Jurkat, Clone E6-1 (cell line): ENCODE measurements at places on chromosomes 12 and 14.
A peak's percentile ranks its signal among the peaks of the same experiment; 100 is the strongest.

DNA sequence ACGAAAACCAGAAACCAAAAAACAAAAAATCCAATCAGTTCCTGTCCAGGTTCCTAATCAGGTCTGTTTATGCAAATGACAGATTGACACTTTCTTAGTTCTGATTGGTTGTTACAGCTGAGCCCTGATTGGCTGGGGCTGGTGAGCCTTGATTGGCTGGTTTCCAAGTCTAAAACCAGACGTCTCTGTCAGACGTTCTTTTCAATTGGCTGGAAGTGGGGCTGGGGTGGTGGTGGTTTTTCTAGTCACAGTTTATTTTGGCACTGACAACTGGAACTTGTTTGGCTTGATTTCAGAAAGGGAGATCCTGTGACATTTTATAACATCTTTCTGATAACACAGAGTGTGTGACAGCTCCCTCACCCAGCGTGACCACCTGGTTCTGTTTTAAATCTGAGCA is 36.1 kb upstream of the PRICKLE1 start:
- DNase-seq: no peak

GRCh38 chr12:130608132-130608531 is 108.0 kb downstream of the RIMBP2 start:
- DNase-seq: no peak

- DNase-seq: no peak
Measured at GRCh38 chr14:35975814-35976213, 149.7 kb downstream of the BRMS1L start.

DNA sequence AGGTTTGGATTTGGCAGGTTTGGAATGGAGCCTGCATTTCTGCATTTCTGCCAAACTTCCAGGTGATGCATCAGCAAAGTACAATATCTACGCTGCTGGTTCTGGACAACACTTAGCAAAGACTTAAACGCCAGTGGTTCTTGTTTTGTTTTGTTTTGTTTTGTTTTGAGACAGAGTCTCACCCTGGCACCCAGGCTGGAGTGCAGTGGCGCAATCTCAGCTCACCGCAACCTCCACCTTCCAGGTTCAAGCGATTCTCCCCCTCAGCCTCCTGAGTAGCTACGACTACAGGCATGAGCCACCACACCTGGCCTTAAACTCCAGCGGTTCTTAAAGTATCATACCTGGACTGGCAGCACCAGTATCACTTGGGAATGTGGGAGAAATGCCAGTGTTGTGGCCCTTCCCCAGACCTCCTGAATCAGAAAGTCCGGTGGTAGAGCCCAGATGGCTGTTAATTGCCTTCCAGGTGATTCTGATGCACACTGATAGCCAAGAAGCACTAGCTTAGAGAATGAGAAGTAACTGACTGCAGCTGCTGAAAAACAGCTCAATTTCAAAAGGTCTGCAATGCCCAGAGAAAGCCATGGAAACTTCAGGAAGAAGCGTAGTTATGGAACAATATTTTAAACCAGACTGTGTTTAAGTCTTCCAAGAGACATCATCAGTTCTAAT is 114.8 kb upstream of the FOXN3 start:
- no peak for DNase-seq

- no peak for DNase-seq
Measured at GRCh38 chr12:111344254-111344875, 24.5 kb downstream of the PHETA1 start.

DNA sequence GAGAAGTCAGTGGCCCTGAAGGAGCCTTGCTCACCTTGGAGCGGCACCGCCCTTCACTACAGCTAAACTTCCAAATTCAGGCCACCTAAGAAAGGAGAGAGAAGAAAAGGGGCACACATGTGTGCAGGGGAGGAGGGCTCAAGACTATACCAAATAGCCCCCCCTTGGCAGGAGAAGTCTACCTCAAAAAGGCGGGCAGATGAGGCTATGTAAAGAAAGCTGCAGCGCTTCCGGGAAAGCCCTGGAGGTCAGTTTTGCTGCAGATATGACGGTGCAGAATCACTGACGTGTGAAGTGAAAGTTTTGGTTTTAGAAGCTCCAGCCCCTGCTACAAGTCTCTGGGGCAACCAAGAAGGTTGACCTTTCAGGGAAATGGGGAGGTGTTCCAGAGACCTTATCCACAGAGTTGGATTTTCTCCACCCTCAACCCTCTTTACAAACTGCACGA is 48.2 kb upstream of the PNMA1 start:
- no peak for DNase-seq

DNA sequence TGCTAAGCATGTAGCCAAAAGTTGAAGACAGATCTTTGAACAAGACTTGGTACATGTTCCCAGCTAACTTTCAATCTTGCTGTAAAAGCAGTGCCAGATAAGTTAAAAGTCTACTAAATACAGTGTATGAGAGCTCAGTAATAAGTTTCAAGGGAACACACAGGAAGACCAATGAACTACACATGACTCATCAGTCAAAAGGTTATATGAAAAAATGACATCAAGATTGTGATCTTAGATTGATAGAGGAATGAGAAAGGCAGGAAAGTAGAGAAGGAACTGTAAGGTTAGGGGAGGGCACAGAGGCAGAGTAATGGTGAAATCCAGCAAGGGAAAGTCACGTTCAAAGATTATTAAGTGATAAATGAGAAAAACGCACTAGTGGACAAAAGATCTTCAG is 249.9 kb upstream of the FLRT2 start:
- no peak for DNase-seq

DNA sequence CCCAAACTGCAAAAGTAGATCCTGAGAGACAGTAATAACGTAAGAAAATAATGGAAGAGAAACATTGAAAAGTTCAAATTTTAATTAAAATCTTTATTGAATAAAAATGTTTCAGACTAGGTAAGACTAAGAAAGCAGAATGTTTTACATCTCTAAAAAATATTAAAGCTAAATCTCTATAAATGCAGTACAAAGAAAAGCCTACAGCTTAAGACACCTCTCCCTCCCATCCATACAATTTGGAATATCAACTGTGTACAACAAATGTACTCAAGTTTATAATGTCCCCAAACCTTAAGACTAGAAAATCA is 8.5 kb upstream of the CERS5 start:
- no peak for DNase-seq

DNA sequence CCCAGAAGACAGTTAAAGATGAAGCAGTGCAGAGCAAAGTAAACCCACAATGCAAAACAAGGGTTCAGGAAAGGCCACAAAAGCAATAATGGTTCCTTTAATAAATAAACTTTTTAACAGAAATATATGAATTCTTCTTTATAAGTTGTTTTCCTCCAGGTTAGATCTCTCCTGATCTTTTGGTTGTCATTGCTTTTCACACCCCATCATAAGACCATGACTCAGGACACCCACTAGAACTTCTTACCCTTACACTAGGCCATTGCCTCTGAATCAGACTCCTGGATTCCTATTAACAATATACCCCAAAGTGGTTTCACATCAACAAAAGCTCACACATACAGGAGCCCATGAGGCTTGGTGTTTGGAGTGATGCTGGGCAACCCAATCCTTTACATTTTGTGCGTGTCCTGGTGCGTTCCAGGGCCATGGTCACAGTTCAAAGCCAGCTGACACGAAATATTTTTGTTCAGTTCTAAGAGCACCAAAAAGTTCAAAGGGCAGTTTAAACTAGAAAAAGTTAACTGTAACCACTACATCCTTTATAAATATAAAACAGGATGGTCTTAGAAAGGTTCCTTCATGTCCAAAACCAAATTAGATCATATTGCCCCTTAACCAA is 187.0 kb downstream of the EPS8 start:
- DNase-seq: no peak

DNA sequence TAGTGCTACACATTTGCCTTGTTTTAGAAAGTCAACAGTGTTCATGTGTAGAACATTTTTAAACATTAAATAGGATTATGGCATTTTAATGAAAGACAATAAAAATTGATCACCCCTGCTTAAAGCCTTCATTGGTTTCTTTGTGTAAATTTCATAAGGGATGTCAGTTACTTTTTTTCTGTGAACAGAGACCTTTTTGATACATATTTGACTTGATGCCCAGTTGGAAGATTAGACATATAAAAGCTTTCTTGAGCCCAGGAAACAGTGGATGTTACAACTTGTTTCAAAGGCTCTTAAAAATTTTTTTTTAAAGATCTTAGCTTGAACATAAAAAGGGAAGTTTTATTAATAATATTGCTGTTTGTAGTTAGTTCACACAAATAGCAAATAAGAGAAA is 168.7 kb upstream of the PDZRN4 start:
- no peak for DNase-seq

DNA sequence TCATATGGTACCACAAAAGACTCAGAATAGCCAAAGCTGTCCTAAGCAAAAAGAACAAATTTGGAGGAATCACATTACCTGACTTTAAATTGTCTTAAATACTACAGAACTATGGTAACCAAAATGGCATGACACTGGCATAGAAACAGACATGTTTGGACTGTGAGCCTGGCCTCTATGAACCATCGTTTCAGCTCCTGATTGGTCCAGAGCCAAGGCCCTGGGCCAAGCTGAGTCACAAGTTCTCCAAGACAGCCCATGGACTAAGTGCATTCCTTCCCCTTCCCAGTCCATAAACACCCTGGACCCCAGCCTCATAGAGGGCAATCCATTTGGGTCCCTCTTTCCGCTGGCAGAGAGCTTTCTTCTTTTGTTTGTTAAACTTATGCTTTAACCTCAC is 12.1 kb upstream of the PRR4 start:
- no peak for DNase-seq

DNA sequence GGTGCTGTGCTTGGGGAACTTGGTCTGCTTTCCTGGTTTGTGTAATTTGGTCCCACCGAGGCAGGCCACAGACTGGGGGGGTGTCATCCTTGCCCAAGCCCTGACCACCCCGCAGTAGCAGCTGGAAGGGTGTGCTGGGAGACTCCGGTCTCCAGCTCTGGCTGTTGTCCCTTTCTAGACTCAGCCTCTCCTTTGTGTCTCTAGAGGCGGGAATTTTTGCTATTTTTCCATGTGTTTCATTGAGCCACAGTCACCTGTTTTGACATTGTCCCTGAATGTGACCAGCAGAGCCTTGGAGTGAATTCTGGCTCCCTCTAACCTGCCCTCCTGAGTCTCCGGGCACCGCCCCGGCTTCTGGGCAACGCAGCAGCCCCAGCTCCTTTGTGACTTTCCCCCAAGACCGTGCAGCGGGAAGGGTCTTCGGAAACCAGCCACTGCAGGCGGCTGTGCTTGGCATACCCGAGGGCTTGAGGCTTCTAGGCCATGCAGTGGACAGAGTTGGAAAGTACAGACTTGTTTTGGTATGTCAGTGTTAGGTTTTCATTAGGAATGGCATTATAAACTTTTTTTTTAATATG is 98.6 kb downstream of the TNFAIP2 start:
- no peak for DNase-seq

DNA sequence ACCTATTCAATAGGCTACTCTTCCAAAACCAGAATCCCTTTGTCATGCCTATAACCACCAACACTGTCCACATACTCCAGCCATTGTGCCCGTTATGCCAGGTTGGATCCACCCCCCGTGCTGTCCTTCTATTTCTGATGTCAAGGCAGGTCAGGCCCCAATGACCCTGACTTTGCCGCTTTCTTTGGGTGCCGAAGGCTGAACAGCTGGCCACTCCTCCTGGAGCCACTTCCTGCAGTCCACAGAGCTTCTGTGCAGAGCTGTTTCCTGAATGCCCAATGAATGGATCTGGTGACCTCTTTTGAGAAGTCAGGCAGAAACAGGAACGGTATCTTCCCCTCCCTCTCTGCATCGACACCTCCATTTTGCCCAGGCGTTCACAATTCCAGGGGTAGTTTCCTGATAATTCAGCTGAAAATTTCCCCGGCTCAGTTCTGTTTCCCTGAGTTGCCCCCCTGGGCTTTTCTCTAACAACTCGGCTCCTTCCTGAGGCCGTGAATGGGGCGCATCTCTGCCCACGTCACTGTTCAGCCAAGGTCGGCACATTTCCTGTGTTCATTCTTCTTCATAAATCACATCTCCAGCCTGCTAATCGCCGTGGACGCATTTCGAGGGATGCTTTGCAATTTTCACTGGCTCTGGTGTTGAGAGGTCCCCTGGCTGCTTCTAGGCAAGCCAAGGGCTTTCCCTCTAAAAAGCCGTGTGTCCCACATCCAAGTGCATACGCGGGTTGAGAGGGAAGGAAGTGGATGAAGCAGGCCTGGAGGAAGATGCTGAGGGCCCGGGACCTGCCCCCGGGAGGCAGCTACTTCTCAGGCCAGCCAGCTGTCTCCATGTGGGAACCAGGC is 86.5 kb downstream of the PAPOLA start:
- DNase-seq: no peak

DNA sequence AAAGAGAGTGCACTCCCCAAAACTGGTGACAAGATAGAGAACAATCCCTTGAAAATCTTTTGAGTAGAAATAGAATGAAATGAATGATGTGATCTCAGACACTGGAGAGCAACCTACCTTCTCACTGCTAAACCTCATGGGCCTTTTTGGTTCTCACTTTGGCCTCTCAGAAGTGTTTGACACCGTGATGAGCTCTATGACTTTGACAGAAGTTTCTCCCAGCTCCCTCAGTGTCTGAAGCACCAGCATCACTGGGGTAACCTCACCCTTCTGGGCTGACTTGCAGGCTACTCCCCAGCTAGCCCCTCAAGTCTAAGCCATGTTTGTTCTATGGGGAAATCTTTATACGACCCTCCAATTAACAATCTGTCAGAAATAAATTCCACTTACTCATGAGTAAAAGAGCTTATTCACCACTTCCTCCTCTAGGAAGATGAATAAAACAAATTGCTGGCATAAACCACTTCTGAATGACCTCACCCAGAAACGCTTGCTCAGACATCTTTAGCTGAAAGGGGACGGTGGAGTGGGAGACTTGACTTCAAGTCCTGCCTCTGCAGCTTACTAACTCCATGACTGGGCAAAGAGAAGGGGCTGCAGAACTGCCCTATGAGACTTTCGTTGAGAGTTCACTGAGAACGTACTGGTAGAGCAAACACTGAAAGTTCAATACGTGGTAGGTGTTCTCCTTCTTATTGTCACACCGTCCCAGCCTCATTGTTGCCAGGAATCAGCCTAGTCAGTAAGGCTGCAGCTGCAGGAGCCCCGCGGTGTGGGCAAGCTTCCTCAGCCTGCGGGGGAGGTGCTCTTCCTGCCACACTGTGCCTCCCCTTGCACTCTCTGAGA is 46.5 kb downstream of the ST8SIA1 start:
- DNase-seq: peak; percentile 60

DNA sequence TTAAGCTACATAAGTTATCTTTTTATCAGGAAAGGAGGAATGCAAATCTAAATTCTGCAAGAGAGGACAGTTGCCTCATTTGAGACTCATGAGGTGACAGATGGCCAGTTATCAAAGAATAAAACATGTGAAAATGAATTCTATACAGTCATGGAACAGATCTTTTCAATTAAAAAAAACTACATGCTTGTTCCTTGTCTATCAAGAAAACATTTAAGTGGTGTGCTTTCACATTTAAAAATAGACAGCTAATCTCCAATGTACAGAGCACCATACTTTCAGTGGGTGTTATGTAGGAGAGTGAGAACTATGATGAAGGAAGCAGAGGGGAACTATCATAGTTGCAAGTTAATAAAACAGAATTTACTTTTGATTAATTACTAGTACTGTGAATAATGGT is 76.7 kb upstream of the TTC7B start:
- no peak for DNase-seq

DNA sequence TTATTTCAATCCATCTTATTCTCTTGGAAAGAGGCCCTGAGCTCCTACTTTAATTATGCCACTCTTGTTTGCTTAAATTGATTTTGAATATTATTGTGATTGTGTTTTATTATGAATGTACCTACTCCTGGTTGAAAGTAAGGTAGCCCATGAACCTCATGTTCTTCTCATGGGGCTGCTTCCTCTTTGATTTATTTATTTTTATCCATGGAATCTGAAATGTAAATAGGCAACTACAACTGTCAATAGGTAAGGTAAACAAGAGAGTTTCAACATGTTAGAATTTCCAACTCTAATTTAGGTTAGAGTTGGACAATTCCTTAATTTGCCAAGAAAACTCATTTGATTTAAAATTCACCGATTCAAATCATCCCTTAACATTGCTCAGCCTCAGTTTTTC is 16.2 kb downstream of the TPH2 start:
- no peak for DNase-seq
